Memory B cell (primary cell): ENCODE measurements at places on chromosomes 13 and 19.

GRCh38 chr13:71524613-71525304, 342.2 kb downstream of the DACH1 start:
- H3K4me3 ChIP-seq: no peak overlapping the region
- H3K27ac ChIP-seq: no peak overlapping the region
- H3K4me1 ChIP-seq: no peaks in the 10 kb centered on the region

DNA sequence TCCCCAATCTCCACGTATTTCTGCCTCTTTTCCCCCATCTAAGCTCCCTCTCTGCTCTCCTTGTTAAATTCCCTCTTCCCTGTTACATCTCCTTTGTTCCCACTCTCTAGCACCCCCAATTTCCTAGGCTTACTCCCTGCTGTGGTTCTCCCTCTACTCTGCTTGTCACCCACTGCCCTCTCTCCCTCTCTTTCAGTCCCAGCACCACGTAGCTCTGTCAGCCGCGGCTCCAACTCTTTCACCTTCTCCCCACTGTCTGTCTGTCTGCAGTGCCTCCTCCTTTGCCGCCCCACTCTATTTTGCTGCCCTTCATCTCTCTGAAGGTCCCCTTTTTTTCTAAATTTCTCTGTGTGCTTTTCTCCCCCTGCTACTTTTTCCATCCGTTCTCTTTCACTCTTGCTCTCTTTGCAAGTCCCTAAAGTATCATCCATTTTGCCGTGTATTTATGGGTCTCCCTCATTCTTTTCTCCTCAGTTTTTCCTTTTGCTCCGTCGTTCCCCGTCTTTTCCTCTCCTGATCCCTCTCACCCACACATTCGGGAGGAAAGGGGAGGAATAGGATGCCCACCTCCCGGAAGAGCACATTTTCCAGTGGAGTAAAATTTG, 937 bp downstream of the ZNF841 start:
- peak overlapping the region; percentile 93 for H3K4me3 ChIP-seq
- H3K27me3 ChIP-seq: no peaks in the 10 kb centered on the region
- peak overlapping the region; percentile 95 for H3K27ac ChIP-seq
- peaks cover 18% of the 10 kb centered on the region for H3K4me1 ChIP-seq

- DNase-seq: no peak
- H3K27me3 ChIP-seq: peaks cover 4% of the 10 kb centered on the region
- H3K27ac ChIP-seq: no peak overlapping the region
- peaks cover 2% of the 10 kb centered on the region for H3K36me3 ChIP-seq
Observed at GRCh38 chr19:46288896-46289588, 7.8 kb upstream of the HIF3A start.

DNA sequence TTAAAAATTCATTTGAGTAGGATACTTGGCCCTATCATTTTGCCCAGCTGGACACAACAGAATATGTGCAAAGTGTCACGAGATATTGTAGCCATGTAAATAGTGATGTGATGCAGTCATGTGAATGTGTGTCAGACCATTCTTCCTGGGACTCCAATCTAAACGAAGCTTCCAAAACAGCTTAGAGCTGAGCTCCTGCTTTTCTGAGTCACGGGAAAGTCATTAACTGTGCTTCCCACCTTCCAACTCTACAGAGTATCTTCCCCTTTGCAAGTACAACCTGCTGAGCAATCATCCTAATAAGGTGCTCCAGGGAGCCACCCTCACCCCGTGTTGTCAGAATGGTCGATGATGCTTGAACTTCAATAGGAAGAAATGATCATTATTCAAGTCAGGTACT, 294.7 kb downstream of the MYO16 start:
- no peak overlapping the region for H3K4me3 ChIP-seq
- H3K36me3 ChIP-seq: no peaks in the 10 kb centered on the region
- DNase-seq: no peak
- H3K4me1 ChIP-seq: no peaks in the 10 kb centered on the region

DNA sequence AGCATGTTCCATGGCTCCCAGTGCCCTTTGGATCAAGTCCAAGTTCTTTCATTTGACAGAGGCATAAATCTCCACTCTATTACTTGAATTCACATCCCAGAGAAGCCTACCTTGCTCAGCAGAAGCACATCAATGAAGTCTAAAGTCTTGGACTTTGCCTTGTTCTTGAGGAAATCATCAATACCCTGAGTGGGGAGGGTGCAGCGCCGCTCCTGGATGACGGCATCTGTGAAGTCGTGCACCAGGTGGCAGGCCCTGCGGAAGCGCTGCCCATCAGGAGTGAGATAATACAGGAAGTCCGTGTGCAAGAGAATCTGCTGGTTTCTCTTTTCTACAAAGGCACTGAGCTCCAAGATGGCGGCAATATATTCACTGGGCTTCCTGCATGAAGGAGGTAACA, 10.6 kb downstream of the CYP4F11 start:
- no peaks in the 10 kb centered on the region for H3K4me1 ChIP-seq
- no peaks in the 10 kb centered on the region for H3K36me3 ChIP-seq
- H3K27me3 ChIP-seq: peaks cover 30% of the 10 kb centered on the region
- DNase-seq: no peak
- H3K27ac ChIP-seq: no peak overlapping the region

DNA sequence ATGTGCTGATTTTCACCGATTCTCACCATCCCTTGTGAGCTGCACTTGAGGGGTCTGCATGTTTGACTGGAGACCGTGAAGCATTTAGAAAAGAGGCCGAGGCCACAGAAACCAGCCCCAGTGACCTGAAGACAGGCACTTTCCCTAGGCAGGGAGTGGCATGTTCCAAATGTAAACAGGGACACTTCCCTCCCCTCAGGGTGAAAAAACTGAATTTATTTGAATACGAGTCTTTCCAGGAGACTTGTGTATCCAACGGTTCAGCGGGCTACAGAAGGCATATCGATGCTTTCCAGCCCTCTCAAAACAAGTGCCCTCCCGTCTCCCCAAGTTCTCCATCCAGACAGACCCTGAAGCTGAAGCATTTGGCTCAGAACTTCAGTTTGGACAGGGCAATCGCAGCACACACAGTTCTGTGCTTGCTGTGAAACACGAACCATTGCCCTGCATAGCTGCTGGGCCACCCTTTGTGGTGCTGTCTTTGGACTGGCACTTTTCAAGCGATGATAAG, 106.1 kb downstream of the ZIC5 start:
- no peaks in the 10 kb centered on the region for H3K4me1 ChIP-seq
- DNase-seq: no peak
- H3K4me3 ChIP-seq: no peak overlapping the region
- H3K27ac ChIP-seq: no peak overlapping the region
- H3K27me3 ChIP-seq: no peaks in the 10 kb centered on the region
- peaks cover 31% of the 10 kb centered on the region for H3K36me3 ChIP-seq

DNA sequence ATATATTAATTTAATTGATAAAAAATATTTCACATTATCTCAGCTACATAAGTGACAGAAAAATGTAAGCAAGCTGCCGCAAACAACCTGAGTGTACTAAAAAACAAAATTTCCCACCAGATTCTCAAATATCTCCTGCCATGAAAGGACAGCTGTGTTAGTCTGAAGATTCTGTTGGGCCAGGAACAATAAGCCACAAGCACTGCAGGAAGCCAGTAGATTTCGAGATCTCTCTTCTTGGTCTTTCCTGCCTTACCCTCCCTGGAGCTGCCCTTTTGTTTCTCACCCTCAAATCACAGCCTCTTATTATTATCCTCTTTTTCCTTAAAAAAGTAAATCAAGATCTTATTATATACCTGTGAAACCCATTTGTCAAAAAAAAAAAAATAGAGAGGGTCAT, 165.6 kb downstream of the EFNB2 start:
- peaks cover 2% of the 10 kb centered on the region for H3K27me3 ChIP-seq
- H3K4me1 ChIP-seq: no peaks in the 10 kb centered on the region
- no peak overlapping the region for H3K4me3 ChIP-seq
- no peak for DNase-seq
- H3K27ac ChIP-seq: no peak overlapping the region

- no peak for DNase-seq
- no peaks in the 10 kb centered on the region for H3K27me3 ChIP-seq
- H3K36me3 ChIP-seq: peaks cover 18% of the 10 kb centered on the region
- H3K4me1 ChIP-seq: no peaks in the 10 kb centered on the region
- no peak overlapping the region for H3K27ac ChIP-seq
Observed at GRCh38 chr19:39825531-39826076, 8.4 kb downstream of the DYRK1B start.

GRCh38 chr19:8396563-8397203, 6.5 kb downstream of the RAB11B start:
- H3K27ac ChIP-seq: peak overlapping the region; percentile 10
- peak; percentile 54 for DNase-seq
- peaks cover 11% of the 10 kb centered on the region for H3K36me3 ChIP-seq
- peaks cover 20% of the 10 kb centered on the region for H3K4me1 ChIP-seq
- H3K27me3 ChIP-seq: no peaks in the 10 kb centered on the region

DNA sequence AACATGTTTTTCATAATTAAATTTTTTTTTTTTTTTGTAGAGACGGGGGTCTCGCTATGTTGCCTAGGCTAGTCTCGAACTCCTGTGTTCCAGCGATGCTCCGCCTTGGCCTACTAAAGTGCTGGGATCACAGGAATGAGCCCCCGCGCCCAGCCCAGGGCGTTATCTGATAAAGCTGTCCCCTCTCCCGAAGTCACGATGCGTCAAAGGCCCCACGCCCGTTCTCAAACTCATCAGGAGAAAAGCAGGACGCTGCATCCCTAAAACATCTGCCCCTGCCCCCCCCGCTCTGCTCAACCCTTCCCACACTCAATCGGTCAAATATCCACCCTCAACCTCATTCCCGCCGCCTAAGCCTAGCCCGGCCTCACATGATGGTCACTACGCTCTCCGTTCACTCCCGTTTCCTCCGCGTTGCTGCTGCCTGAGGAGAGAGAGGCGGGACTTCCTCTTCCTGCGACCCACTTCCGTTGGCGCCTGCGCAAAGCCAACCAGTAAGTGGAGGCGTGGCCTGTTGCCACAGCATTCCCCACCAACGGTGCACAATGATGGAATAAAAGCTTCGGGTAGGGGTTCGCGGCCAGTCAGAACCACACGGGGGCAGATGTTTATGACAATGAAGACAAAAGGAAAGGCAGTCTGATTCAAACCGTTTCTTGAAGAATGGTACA, at the start of gene SNRPD2:
Gene SNRPD2, minus strand, starts transcription at position 438 of the 671 bp plus-strand sequence. Its CDS starts 65 bp downstream, at position 373.
- H3K27ac ChIP-seq: peak within 1 kb of the TSS; percentile 96
- H3K36me3 ChIP-seq: peaks cover 19% of the 10 kb centered on the region
- H3K4me1 ChIP-seq: peaks cover 13% of the 10 kb centered on the region

GRCh38 chr13:108597943-108598342, 31.5 kb upstream of the MYO16 start:
- DNase-seq: no peak
- H3K4me1 ChIP-seq: no peaks in the 10 kb centered on the region
- H3K4me3 ChIP-seq: no peak overlapping the region
- no peaks in the 10 kb centered on the region for H3K36me3 ChIP-seq

- H3K27me3 ChIP-seq: no peaks in the 10 kb centered on the region
- DNase-seq: no peak
Observed at GRCh38 chr13:104993708-104994107, 1541.8 kb downstream of the EFNB2 start.

- peak overlapping the region; percentile 75 for H3K4me3 ChIP-seq
- peaks cover 28% of the 10 kb centered on the region for H3K4me1 ChIP-seq
- no peaks in the 10 kb centered on the region for H3K27me3 ChIP-seq
- H3K36me3 ChIP-seq: peaks cover 17% of the 10 kb centered on the region
- peak overlapping the region; percentile 92 for H3K27ac ChIP-seq
Observed at GRCh38 chr19:4108767-4109625, 14.9 kb downstream of the MAP2K2 start.

GRCh38 chr13:49996161-49996915, 504 bp upstream of the TRIM13 start:
- peak overlapping the region; percentile 71 for H3K27ac ChIP-seq
- no peaks in the 10 kb centered on the region for H3K27me3 ChIP-seq
- H3K4me3 ChIP-seq: peak overlapping the region; percentile 77
- DNase-seq: peak; percentile 76

DNA sequence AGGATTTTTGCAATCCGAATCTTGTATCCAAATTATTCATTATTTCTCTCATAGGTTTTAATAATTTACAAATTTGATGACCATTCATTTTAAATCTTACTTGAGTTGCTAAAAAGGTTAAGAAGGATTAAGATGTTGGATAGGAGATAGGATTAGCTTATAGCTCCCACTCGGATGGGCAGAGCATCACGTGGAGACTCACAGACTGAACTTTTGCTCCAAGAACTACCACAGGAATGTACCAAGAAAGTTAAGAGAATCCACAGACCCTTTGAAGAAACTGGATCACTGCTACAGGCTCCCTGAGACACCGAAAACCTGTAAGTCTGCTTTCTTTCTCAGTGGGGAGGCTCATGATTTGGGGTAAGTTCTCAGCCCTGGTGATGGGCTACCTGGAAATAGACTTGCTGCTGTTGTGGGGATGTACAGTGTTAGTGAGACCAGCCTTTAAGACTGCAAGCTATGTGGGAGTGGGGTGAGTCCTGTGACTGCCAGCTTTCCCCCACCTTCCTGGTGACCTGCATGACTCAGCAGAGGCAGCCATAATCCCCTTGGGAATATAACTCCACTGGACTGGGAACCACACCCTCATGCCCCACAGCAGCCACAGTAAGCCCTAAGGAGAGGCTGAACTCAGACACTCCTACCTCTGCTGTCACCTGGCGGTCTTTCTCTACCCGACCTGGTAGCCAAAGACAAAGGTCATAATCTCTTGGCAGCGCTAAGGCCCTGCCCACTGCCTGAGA, 1458.0 kb downstream of the OLFM4 start:
- no peaks in the 10 kb centered on the region for H3K4me1 ChIP-seq
- H3K36me3 ChIP-seq: no peaks in the 10 kb centered on the region
- no peak overlapping the region for H3K4me3 ChIP-seq
- no peak for DNase-seq
- H3K27me3 ChIP-seq: no peaks in the 10 kb centered on the region
- no peak overlapping the region for H3K27ac ChIP-seq

DNA sequence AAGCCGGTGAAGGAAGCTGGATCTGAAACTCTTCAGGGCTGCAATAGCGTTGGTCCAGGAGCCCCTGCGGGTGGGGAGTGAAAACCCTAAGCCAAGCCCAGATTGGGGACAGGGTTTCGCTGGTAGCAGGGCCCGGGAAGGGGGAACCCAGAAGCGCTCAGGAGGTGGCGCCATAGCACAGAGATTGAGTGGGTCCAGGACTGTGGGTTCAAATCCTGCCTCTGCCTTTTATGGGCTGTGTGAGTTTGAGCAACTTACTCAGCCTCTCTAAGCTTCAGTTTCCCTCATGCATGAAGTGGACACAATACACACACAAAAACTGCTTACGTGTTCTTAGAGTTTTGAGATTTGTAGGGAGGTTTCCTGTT, 8.3 kb upstream of the SYCN start:
- no peaks in the 10 kb centered on the region for H3K4me1 ChIP-seq
- no peak overlapping the region for H3K27ac ChIP-seq
- no peak overlapping the region for H3K4me3 ChIP-seq

GRCh38 chr19:1213391-1214286, 8.1 kb downstream of the STK11 start:
- no peaks in the 10 kb centered on the region for H3K27me3 ChIP-seq
- H3K27ac ChIP-seq: peak overlapping the region; percentile 91
- peaks cover 17% of the 10 kb centered on the region for H3K4me1 ChIP-seq
- peak; percentile 41 for DNase-seq

- DNase-seq: peak; percentile 44
- no peaks in the 10 kb centered on the region for H3K36me3 ChIP-seq
- no peak overlapping the region for H3K27ac ChIP-seq
- H3K4me3 ChIP-seq: peak overlapping the region; percentile 46
- H3K27me3 ChIP-seq: peaks cover 3% of the 10 kb centered on the region
Observed at GRCh38 chr19:40165362-40165937, 25.8 kb upstream of the MAP3K10 start.

- no peaks in the 10 kb centered on the region for H3K36me3 ChIP-seq
- peaks cover 5% of the 10 kb centered on the region for H3K4me1 ChIP-seq
- DNase-seq: no peak
- H3K27ac ChIP-seq: no peak overlapping the region
- no peak overlapping the region for H3K4me3 ChIP-seq
Observed at GRCh38 chr19:38513762-38514167, 80.3 kb downstream of the RYR1 start.
